ENCODE measurements at places on chromosomes 5 and 9.

DNA sequence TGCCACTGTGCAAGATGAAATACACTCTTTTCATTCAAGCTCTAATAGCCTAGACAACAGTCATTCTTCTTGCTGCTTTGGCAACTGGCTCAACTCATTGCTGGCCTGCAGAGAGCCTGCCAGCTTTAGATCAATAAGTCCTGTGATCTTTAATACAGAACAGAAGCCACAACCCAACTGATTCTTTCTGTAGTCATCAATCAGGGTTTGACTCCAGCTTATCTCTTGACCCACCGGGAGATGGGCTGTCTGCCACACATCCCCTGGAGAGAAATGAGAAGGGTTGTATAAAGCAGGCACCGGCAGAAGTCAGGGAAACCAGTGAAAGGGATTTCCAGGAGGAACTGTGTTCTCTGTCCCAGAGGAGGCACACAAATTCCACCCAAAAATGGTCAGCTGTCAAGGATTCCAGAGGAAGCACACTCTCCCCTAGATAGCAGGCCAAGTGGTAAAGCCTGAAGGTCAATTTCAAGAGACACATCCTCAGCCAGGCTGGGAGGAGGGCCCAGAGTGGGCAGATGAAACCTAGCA, 24.5 kb downstream of the LHFPL2 start:
- DNase-seq: no peak

DNA sequence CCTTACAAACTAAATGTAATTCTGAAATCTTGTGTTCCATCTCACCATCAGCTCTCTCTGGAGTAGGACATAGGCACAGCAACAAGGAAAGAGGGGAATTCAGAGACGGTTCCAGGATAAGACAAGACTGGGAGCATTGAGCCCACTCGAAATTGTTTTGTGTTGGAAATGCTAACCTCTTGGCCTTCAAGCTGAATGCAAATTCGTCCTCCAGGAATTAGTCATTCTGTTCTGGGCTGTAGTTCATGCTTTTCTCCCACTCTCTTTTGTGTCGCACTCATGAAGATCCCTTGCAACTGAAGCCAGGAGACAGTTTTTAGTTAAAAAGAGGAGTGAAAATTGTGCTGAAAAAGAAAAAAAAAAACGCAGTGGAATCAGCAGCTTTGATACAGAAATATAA, 121.7 kb upstream of the SEMA6A start:
- DNase-seq: no peak

DNA sequence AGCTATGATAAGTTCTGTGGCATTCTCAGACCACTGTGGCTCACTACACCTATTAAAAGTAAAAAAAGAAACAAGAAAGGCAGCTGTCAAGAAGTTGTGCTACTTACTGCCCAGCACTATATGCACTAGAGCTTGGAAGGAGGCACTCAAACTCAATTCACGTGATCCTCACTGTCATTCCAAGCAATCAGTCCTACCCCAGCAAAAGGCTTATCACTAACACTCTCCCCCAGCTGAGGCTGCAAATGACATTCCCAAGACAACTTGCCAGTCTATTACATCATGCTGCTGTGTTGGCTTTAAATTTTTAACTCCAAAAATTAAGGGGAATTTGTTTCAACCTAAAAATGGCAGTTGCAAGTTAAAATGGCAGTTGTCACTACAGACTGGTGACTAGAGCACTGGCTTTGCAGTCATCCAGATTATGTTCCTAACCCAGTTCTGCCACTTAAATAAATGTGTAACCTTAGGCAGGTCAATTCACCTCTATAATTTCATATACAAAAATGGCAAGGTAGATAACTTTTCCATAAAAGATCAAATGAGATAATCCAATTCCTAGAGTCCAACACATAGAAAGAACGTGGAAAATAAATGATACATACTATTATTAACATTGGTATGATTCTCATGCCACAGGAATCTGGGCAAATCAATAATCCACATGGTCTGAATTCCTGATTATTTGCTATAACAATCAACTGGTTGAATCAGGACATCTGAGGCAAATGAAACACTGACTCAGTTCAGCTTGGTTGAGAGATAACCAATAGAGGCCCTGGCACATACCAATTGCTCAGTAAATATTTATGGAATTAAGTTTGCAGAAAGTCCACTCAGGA, 52.4 kb downstream of the FBXW11 start:
- DNase-seq: no peak

GRCh38 chr9:4935001-4935672, 49.9 kb upstream of the JAK2 start:
- no peak for DNase-seq

DNA sequence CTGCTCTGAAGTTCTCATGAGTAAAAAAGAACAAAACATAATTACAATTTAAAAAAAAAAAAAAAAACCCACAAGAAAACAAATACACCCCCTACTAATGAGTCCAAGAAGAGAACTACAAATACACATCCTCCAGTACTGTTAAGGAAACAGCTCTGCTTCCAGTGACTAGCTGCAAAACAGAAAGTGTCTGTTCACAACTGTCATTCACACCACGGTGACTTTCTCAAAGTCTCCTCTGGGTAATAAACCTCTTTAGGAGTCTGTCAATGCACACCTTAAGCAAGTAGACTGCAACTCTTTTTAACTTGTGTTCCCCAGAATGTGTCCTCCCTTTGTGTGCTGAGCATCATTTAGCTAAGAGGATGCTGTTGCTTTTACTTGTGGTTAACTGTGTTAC, 6.2 kb downstream of the REEP5 start:
- DNase-seq: no peak

GRCh38 chr9:136512651-136513071, 29.8 kb upstream of the SEC16A start:
- DNase-seq: no peak

GRCh38 chr9:89497257-89497963, 503 bp downstream of the SEMA4D start:
- DNase-seq: no peak

- no peak for DNase-seq
Observed at GRCh38 chr5:30831605-30832004, 361.9 kb upstream of the CDH6 start.

Data from esophagus squamous epithelium (tissue), 5 donors.